ENCODE measurements at places on chromosomes 12 and 14.

DNA sequence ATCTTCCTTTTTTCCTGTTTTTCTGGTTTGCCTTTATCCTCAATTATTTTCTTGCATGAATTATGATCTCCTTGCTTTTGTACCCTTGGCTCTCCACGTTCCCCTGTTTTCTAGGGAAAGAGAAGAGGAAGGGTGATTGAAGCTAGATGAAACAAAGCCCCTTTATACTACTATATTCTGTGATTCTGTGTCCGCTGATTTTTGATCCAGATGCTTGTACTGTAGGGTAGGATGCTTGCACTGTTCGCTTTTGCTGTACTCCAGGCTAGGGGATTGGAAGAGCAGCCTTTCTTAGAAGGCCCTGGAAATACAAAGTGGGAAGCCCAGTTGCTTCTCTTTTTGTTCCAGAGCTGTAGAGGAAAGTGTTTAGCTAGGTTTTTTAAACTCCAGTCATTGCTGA, 35.1 kb upstream of the KLHDC2 start:
- no peaks in the 10 kb centered on the region for H3K4me1 ChIP-seq
- H3K27ac ChIP-seq, result no peak overlapping the region
- no peak for DNase-seq
- H3K36me3 ChIP-seq, result no peaks in the 10 kb centered on the region
- no peaks in the 10 kb centered on the region for H3K27me3 ChIP-seq

- DNase-seq, result no peak
- H3K27ac ChIP-seq, result no peak overlapping the region
- H3K4me3 ChIP-seq, result no peak overlapping the region
- peaks cover 15% of the 10 kb centered on the region for H3K4me1 ChIP-seq
Observed at GRCh38 chr12:53948650-53949593, 5.8 kb upstream of the HOXC12 start.

- H3K27me3 ChIP-seq, result no peaks in the 10 kb centered on the region
- H3K36me3 ChIP-seq, result no peaks in the 10 kb centered on the region
- H3K27ac ChIP-seq, result no peak overlapping the region
- no peak overlapping the region for H3K4me3 ChIP-seq
- H3K4me1 ChIP-seq, result peaks cover 21% of the 10 kb centered on the region
Observed at GRCh38 chr12:47881826-47882427, 22.9 kb downstream of the VDR start.

DNA sequence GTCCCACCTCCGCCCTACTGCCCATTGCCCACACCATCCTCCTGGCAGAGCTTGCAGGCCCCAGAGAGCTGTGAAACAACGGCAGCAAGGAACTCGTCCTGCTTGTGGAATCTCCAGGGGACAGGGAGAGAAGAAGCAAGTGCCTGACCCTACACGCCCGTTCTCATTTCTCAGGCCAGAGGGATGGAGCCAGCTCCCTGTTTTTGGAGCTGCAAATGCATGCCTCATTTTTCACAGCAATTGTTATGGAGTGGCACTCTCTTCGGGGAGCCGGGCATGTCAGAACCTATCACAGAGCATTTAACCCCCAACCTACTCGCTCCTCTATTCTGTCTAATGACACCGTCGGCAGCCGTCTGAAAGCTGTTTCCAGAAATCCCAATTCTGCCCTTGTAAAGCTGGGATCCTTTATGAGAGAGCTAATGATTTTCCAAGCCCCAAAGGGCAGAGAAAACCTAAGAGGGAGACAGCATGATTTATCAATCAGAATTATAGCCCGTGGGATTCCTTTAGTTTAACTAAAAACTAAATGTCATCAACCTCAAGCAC, 222.3 kb upstream of the NOS1 start:
- no peak overlapping the region for H3K27ac ChIP-seq
- no peaks in the 10 kb centered on the region for H3K4me1 ChIP-seq
- H3K4me3 ChIP-seq, result no peak overlapping the region
- no peak for DNase-seq

DNA sequence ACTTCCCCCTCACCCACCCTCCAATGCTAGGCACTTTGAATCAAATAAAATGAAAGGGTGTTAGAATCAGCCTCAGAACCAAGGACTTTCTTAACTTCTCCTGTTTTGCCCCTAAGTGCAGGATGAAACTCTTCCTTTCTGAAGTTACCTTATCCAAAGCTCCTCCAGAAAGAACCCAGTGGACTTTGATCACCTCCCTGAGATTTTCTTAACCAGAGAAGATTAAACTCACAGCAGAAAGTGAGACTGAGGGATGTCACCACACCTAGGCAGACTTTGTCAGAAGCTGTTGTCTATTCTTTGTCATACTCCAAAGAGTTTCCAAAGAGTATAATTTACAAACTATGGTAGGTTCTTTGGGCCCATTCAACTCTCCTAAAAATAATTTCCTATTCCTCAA, 14.2 kb upstream of the RNASE3 start:
- H3K27ac ChIP-seq, result no peak overlapping the region
- DNase-seq, result no peak

DNA sequence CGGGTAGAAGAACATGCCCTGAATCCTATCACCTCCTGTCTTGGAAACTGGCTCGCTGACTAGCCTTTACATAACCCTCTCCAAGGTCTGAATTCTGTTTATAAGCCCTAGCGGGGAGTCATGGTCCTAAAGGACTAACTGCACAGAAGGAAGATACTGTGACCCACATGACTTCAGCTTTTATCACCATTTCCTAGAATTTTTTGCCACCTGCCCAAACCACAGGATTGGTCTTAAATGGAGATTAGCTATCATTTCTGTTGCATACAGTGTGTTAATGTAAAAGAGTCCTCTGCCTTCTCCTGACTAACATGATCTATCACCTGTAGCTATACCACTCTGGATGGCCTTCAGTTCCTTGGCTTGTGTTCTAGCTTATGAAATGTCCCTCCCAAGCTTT, 319.2 kb downstream of the DUSP6 start:
- no peak overlapping the region for H3K4me3 ChIP-seq
- no peak for DNase-seq
- H3K36me3 ChIP-seq, result no peaks in the 10 kb centered on the region
- no peak overlapping the region for H3K27ac ChIP-seq
